Epithelial cell of esophagus (primary cell): ENCODE measurements at places on chromosomes 12 and 14.
A peak's percentile ranks its signal among the peaks of the same experiment; 100 is the strongest.

DNA sequence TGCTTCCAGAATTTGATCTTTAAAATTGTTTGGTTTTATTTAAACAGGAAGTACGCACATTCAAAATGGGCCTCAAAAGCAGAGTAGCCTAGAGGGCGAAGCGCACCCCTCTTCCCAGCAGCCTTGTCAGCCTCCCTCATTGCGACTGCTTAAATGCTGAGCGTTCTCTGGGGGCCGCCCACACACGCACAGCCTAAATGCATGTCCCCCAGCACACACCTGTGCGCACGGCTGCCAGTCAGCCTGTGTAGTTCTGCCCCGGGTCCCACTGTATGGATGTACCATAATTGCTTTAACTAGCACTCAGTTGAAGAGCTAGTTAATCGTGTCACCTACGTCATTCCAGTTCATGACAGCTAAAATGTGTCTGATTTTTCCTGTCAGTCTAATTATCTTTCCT lies 79.3 kb downstream of the TESC start:
- no peak for DNase-seq

GRCh38 chr12:64170730-64171129 lies 51.4 kb downstream of the KICS2 start:
- no peak for DNase-seq

- DNase-seq, result peak; percentile 7
These were observed 22.2 kb downstream of the COX8C start for GRCh38 chr14:93368996-93369712.

DNA sequence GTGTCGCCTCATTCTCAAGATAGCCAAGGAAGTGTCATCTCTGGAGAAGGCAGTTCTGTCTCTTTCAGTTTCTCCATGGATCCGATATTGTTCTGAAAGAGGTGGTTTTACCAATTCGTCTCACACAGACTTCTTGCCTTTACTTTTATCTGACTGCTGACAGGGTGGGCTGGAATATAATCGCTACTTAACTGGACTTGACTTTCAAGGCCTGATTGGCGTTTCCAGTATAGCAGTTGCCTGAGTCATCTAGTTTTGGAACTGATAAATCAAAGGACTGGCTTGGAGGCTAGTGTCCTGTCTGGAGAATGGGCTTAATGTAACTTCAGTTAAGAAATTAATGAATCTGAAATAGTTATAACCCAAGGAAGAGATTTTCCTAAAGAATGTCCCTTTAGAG lies 21.6 kb downstream of the PRKCH start:
- no peak for DNase-seq

DNA sequence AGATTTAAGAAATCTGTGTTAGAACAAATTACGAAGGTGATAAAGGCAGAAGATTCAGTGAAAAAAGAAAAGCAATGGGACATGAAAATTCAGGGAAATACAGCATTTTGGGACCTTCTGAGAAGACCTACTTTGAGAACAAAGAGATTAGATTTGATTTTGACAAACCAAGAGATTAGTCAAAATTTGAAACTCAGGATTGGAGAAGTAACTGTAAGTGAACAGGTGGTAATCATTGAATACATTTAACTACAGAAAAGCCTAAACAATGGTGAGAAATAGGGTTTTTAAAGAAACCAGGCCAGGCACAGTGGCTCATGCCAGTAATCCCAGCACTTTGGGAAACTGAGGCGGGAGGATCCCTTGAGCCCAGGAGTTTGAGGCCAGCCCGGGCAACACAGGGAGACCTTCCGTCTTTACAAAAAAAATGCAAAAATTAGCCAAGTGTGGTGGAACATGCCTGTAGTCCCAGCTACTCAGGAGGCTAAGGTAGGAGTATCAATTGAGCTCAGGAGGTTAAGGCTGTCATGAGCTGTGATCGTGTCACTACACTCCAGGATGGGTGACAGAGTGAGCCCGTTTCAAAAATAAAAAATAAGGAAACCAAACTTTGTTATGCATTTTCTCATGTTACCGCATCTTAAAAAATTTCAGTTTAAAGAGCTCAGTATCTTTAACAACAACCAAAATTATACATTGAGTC lies 8.9 kb upstream of the SAV1 start:
- no peak for DNase-seq

- DNase-seq, result no peak
These were observed 306.1 kb downstream of the ZFP36L1 start for GRCh38 chr14:68486809-68487208.

- DNase-seq, result no peak
These were observed 258.0 kb upstream of the PLEKHG7 start for GRCh38 chr12:92444763-92445162.

DNA sequence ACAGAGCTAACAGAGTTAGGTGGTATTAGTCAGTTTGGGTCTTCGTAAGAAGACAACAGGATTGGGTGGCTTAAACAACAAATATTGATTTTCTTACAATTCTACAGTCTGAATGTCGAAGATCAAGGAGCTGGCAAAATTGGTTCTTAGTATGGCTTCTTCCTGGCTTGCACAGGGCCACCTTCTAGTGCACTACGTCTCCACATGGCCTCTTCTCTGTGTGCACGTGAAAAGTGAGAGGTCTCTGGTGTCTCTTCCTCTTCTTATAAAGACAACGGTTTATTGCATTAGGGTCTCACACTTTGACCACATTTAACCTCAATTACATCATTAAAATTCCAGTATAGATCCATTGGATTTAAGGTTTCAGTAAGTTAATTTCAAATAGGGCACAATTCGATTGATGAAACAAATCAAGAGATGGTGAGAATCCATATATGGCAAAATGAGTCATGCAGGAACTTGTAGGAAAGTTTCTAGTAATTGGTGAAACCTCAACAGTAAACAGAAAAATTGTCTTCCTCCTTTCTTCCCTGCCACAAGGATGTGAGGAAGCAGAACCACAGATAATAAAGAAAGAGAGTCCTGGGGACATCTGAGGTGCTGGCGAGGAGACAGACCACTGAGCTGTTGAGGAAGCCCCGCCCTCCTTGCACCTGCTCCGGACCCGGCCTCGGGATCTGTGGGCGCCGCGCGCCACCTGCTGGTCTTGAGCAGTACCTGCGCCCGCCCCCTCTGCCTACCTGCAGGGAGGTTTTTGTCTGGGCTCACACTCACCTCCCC lies 846.7 kb downstream of the TMEM121 start:
- DNase-seq, result peak; percentile 2

- no peak for DNase-seq
These were observed 40.9 kb downstream of the FRMD6 start for GRCh38 chr14:51692646-51693045.

- no peak for DNase-seq
These were observed 10.2 kb downstream of the SLC25A47 start for GRCh38 chr14:100333311-100333710.

DNA sequence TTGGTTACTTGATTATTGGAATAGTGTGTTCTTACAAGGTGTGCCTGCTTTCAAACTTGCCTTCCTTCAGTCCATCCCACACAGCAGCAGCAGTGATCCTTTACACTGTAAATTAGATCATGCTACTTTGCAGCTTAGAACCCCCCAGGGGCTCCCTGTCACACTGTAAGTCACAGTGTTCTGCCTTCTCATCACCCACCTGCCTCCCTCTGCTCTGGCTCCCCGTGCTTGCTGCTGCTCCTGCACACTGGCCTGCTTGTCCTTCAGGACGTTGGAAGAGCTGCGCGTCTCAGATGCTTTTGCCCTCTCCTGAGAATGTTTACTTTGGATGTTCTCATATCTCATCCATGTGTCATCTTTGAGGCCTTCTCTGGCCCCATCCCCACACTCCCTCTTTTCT lies 27.3 kb downstream of the ZC3H14 start:
- no peak for DNase-seq

DNA sequence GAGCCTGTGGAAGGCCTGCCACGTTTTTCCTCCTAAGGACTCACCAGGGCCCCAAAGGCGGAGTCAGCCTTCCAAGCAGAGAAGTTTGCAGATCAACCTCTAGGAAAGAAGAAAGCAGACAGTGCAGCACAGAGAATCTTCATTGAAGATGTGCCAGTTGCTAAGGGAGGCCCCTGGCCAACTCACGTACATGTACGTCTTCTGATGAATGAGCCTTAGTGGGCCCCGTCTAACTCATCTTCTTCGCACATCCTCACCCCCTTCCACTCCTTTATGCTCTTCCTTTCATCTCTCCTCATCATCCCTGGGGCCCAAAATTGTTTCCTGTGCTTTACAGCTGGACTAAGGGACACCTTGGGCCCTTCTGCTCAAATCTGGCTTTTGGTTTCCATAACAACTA lies 703.0 kb upstream of the TBX3 start:
- DNase-seq, result no peak

DNA sequence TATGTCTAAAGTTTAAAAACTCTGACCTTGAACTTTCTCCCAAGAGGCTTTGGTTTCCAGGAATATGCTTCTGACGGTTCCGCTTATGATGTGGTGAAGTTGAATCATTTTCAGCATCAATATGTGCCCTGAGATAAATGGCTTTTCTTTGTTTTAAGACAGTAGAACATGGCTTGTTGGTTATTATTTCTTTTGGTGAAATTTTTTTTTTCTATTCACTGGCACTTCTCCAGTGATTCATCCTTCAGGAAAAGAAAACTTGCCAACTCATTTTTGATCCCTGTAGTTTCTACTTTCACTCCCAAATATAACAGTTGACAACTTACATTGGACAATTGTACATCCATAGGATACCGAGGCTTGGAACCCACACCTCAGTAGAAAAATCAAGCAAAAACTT lies 1301.2 kb upstream of the FLRT2 start:
- no peak for DNase-seq

DNA sequence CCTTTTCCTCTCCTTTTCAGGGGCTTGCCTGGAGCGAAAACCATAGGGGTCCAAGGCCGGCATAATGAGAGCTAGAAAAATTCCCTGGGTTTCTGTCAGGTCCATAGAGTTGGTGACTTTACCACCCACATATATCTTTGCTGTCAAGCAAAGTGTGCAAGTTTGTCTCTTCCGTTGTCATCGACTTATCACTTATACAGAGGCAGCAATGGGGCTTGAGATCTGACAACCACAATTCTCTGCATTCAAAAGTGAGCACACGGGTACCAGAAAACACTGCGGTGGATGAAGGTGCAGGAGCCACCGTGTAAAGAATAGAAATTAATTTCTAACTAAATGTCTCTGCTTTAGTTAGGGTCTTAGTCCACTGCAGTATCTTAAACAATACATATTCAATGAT lies 162.3 kb downstream of the DAD1 start:
- no peak for DNase-seq

DNA sequence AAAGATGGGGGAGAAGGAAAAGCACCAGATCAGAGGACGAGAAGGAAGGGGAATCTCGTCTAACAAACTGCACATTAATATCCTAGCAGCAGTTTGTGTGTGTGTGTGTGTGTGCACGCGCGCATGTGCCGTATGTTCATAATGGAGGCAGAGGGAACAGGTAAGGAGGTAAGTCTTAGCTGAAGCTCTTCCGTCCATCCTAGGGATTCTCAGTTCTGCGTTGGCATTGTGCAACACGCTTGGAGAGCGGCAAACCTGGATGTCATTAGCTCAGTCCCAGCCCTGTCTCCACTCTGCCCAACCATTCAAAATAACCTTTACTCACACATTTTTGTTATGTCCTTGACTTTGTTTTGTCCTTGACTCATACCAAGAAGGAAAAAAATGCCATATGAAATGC lies 1.6 kb upstream of the C1R start:
- DNase-seq, result no peak

DNA sequence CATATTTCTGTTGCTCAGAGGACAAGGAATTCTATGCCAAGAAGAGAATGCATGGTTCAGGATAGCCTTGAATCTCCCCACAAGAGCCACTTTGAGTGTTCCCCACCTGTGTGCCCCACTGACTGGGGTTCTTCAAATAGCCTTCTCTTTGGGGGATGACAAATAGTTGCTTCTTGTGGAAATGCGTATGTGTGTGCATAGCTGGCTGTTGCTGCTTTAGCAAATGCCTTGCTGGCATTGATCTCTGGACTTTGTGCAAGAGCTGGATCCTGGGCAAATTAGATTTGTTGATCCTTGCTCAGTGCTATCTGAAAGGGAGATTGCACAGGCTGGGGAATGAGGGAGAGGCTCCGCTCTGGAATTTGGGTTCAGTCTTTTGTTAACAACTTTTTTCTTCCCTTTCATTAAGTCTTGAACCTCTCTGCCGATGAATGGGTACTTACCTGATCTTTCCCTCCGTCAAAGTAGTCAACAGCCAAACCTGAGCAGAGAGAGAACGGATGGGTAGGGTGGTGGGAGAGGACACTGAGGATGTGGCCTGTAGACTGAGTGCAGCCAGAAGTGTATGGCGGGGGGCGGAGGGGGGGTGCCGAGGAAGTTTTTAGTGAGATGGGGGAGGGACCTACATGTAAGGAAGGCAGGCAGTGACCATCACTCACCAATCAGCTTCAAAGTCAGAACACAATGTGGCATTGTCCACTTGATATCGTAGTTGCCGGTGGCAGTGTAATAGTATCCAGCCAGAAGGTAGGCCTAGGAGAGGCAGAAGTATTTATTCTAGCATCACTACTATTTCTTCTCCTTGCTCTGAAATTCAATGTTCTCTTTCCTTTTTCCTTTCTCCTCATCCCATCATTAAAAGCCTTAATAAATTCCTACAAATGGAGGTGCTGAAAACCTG lies 10.7 kb downstream of the EMG1 start:
- DNase-seq, result no peak

- no peak for DNase-seq
These were observed 6.2 kb downstream of the CHST11 start for GRCh38 chr12:104462931-104463339.

DNA sequence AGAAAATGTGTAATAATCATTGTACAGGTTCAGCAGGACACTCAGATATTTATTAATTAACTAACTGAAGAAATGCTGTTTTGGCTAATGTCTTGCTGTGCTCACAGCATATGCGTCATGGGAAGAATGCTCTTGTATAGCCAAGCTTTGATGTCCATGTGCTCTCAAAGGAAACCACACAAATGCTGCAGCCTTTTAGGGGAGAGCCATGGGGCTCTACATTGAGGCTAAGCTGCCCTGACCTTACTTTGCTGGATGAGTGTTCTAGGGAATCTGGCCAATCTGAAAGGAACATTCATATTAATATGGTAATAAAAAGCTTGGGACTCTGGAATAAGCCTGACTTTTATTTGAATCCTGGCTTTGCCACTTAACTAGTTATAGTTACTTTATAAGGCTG lies 9.5 kb upstream of the CRADD start:
- no peak for DNase-seq

DNA sequence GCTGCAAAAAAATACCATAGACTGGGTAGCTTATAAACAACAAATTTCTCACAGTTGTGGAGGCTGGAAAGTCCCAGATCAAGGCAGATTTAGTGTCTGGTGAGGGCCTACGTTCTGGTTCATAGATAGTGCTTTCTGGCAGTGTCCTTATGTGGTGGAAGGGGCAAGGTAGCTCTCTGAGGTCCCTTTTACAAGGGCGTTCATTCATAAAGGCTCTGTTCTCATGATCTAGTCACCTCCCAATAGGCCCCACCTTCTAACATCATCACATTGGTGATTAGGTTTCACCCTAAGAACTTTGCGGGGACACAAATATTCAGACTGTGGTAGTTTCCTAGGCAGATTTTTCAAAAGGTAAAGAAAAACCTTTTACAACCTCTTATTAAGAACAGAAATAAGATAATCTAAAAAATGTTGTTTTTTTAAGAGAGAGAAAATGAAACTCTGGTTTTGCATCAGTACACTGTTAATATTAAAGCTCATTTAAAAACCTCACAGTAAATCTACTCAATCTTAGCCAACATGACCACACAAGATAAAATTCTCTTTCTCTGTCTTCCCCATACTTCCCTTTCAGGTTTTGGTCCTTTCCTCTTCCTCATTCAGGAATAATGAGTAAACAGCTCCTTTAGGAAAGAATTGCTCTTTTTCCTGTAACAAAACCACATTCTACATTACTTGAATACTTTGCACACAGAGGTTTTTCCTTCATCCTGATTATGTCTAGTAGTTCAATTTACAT lies 117.5 kb downstream of the UNC79 start:
- peak; percentile 48 for DNase-seq

- peak; percentile 86 for DNase-seq
These were observed 54.8 kb upstream of the TTC7B start for GRCh38 chr14:90870950-90871604.
